ENCODE measurements at places on chromosomes 7 and 10.

DNA sequence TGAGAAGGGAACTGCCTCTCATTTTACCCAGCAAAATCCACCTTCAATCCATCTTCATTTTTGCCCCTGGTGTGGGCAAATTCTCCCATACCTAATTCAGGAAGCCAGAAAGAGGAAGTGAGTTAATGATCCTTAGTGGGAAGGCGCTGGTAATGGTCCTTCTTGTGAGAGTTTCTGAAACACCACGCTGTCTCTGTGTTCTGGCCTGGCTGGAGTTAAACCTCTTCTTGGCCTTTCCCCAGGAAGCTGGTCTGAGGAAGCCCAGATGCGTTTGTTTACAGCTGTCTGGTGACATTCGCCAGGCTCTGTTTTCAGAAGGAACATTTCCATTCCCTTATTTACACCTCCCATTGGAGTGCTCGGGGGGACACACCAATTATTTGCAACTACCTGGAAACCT, 24.3 kb downstream of the HTRA1 start:
- H3K27me3 ChIP-seq: no peaks in the 10 kb centered on the region
- no peaks in the 10 kb centered on the region for H3K36me3 ChIP-seq
- no peak overlapping the region for H3K4me3 ChIP-seq
- no peak overlapping the region for H3K27ac ChIP-seq
- DNase-seq: no peak

- no peaks in the 10 kb centered on the region for H3K27me3 ChIP-seq
- no peak overlapping the region for H3K4me3 ChIP-seq
- no peak overlapping the region for H3K27ac ChIP-seq
- H3K4me1 ChIP-seq: peaks cover 18% of the 10 kb centered on the region
- peak; percentile 17 for DNase-seq
These were observed 57.6 kb upstream of the ANTXRL start for GRCh38 chr10:46229144-46229563.

- H3K27me3 ChIP-seq: no peaks in the 10 kb centered on the region
- H3K36me3 ChIP-seq: no peaks in the 10 kb centered on the region
- no peak overlapping the region for H3K4me3 ChIP-seq
- no peaks in the 10 kb centered on the region for H3K4me1 ChIP-seq
- no peak overlapping the region for H3K27ac ChIP-seq
- no peak for DNase-seq
These were observed 1159.0 kb downstream of the TYW1 start for GRCh38 chr7:68155676-68156075.

DNA sequence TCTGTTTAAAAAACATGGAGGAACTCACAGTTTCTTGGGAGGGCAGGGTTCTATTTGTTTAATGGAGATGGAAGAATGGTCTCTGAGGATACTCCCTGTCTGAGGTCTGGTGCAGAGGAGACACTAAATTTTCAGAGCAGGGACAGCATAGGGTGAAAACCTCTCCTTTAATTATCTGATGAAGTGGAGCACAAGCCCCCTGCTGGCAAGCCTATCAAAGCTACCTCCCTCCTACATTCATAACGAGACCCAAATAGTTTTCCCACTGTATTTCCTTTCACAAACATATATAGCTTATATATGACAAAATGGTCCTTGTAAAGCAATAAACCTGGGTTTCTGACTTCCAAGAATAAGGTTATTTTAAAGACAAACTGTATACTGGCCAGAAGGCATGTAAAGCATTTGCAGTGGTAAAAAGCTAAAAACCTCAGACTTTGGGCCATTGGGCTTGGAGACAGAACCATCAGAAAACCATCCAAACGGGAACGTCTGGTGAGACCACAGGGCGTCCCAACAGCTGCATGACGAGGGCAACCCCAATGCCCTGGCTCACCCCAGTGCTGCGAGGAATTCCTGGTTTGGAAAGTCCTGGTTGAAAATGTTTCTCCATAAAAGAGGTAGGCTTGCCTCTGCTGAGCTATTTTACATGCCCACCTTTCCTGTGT, 201.3 kb downstream of the FANK1 start:
- H3K4me3 ChIP-seq: no peak overlapping the region
- DNase-seq: no peak
- H3K27ac ChIP-seq: no peak overlapping the region
- H3K4me1 ChIP-seq: no peaks in the 10 kb centered on the region
- no peaks in the 10 kb centered on the region for H3K36me3 ChIP-seq
- H3K27me3 ChIP-seq: no peaks in the 10 kb centered on the region

GRCh38 chr10:44627591-44628354, 242.9 kb upstream of the CXCL12 start:
- H3K4me3 ChIP-seq: no peak overlapping the region
- H3K27ac ChIP-seq: no peak overlapping the region
- no peak for DNase-seq
- no peaks in the 10 kb centered on the region for H3K36me3 ChIP-seq

DNA sequence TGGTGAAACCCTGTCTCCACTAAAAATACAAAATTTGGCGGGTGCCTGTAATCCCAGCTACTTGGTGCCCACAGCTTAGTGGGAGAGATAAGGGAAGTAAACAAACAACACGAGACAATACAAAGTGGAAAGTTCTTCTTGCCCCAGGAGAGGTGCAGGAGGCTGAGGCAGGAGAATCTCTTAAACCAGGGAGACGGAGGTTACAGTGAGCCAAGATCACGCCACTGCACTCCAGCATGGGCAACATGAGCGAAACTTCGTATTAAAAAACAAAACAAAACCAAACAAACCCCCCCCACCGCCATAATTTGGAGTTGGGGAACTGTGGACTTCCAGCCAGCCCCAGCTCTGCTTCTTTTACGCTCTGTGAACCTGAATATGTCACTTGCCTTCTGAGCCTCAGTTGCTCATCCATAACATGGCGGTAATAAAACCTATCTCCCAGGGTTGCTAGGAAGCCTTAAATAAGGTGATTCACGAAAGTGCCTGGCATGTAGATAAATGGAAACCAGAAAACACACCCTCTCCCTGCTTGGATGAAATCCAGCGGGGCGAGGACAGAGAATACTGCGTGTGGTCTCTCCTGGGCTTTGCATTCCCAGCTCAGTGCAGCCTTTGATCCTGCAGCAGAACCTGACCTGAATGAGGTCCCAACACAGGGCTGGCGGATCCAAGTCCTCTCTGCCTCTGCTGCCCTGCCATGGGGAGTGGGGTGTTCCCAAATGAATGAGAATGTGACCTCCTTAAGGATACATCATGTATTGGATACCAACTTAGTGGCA, 10.2 kb downstream of the MLXIPL start:
- no peaks in the 10 kb centered on the region for H3K36me3 ChIP-seq
- no peak overlapping the region for H3K4me3 ChIP-seq
- DNase-seq: no peak
- no peaks in the 10 kb centered on the region for H3K4me1 ChIP-seq
- H3K27ac ChIP-seq: no peak overlapping the region
- peaks cover 4% of the 10 kb centered on the region for H3K27me3 ChIP-seq

DNA sequence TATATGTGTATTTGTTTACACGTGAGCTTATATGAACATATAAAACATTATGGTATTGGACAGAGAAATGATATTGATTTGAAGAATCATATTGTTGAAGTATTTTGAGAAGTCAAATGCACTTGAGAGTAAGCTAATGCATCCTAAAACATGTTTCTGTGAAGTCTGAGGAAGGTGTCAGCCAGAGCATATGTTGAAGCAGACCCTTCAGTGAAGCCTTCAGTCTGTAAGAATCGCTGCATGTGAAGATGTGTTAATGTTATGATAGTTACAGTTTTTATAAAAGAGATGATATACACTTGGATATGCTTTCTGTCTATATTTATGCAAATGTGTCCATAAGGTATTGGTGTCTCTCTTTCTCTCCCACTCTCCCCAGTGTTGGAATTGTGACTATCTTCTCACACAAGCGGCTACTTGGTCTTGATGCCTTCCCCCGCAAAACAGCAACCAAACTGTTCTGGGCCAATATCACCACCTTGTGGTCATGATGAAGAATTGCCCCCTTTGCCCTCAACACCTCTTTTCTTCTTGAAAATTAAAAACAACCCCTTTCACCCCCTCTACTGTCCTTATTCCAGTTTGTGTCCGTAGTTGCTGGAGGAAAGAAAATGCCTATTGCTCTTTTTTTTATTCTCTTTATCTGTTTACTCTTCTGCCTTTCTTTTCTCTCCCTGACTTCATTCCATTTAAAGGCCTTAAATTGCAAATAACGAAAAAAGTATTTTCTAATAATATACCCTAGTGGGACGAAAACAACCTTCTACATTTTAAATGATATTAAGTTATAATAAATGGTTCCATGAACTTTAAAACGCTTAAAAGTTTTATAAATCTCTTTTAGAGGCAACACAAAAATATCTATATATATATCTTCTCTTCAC, 64.9 kb downstream of the IKZF1 start:
- no peaks in the 10 kb centered on the region for H3K27me3 ChIP-seq
- peak overlapping the region; percentile 96 for H3K27ac ChIP-seq
- no peak overlapping the region for H3K4me3 ChIP-seq
- H3K36me3 ChIP-seq: peaks cover 14% of the 10 kb centered on the region
- H3K4me1 ChIP-seq: peaks cover 80% of the 10 kb centered on the region
- DNase-seq: no peak

DNA sequence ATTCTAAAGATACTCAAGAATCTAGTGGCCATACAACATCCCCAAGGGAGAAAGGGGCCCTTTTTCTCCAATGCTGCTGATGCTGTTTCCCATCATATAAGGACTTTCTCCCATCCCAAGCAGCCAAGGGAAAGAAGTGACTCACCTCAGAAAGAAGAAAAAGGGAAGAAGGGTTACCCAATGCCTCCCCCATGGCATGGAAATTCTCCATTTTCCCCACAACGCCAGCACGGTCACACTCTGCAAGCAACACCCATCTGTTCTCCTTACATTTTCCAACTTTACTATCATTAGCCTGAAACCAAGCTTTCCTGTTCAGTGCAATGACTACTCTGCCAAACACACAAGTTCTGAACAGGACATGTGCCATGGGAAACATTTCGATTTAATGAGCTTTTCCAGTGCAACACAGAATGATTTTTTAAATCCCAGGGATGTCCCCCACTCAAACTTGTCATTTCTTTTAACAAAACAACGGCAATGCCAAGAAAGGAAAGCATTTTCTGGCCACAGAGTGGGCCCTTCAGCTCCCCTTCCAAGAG, 67.9 kb downstream of the PTPRN2 start:
- no peaks in the 10 kb centered on the region for H3K36me3 ChIP-seq
- no peak overlapping the region for H3K4me3 ChIP-seq
- no peaks in the 10 kb centered on the region for H3K27me3 ChIP-seq
- H3K4me1 ChIP-seq: no peaks in the 10 kb centered on the region
- H3K27ac ChIP-seq: no peak overlapping the region

Measured in T-cell (primary cell).